ENCODE measurements at places on chromosomes 7 and 10. TPM values are rescaled to one million over a fixed set of nuclear protein-coding genes. Genes with fewer than 3 reads are reported as not detected.
A peak's percentile ranks its signal among the peaks of the same experiment; 100 is the strongest.

DNA sequence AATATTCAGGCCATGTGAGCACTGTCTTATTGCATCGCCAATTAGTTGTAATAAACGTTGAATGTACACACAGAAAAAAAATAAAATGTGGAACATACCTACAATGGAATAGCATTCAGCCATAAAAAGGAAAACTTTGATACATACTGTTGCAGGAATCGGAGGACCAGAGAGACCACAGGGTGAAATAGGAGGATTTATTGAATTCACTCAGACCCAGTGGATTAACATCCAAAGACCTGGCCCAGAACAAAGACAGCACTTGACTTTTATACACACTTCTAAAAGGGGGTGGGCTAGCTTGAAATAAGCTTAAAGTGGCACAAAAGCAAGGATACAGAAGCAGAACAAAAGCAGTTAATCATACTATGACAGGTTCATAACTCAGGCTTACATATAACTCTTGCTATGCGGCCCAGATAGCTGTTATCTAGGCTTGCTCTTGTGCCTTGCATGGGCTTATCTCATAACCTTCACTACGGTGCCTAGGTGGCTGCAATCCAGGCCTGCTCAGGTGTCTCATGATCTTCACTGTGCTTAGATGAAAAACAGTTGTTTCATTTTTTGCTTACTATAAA lies 292.2 kb upstream of the TAC1 start:
- no peaks in the 10 kb centered on the region for H3K36me3 ChIP-seq
- peak; percentile 5 for DNase-seq
- no peak overlapping the region for H3K27ac ChIP-seq
- H3K4me1 ChIP-seq, result no peaks in the 10 kb centered on the region
- no peaks in the 10 kb centered on the region for H3K27me3 ChIP-seq

- no peak overlapping the region for H3K27ac ChIP-seq
- peak; percentile 76 for DNase-seq
- H3K27me3 ChIP-seq, result no peaks in the 10 kb centered on the region
Measured at GRCh38 chr7:2567679-2568278, 9.0 kb downstream of the IQCE start.

- no peaks in the 10 kb centered on the region for H3K36me3 ChIP-seq
- DNase-seq, result no peak
- H3K4me3 ChIP-seq, result no peak overlapping the region
Measured at GRCh38 chr7:115227473-115228235, 305.8 kb downstream of the MDFIC start.

GRCh38 chr7:78017591-78018100 lies 219.1 kb downstream of the PHTF2 start:
- H3K27ac ChIP-seq, result no peak overlapping the region
- H3K27me3 ChIP-seq, result peaks cover 12% of the 10 kb centered on the region
- H3K36me3 ChIP-seq, result no peaks in the 10 kb centered on the region
- peaks cover 19% of the 10 kb centered on the region for H3K4me1 ChIP-seq
- no peak for DNase-seq
- no peak overlapping the region for H3K4me3 ChIP-seq

GRCh38 chr10:45135443-45136198 lies 134.9 kb downstream of the ZNF22 start:
- DNase-seq, result no peak
- no peak overlapping the region for H3K4me3 ChIP-seq
- H3K4me1 ChIP-seq, result no peaks in the 10 kb centered on the region
- H3K27me3 ChIP-seq, result no peaks in the 10 kb centered on the region
- no peaks in the 10 kb centered on the region for H3K36me3 ChIP-seq

- no peaks in the 10 kb centered on the region for H3K36me3 ChIP-seq
- H3K4me3 ChIP-seq, result no peak overlapping the region
- no peaks in the 10 kb centered on the region for H3K27me3 ChIP-seq
- H3K27ac ChIP-seq, result no peak overlapping the region
Measured at GRCh38 chr10:71543608-71544170, 147.0 kb downstream of the CDH23 start.

- H3K4me1 ChIP-seq, result no peaks in the 10 kb centered on the region
- no peaks in the 10 kb centered on the region for H3K36me3 ChIP-seq
- H3K27me3 ChIP-seq, result no peaks in the 10 kb centered on the region
- H3K4me3 ChIP-seq, result no peak overlapping the region
Measured at GRCh38 chr10:44742248-44742647, 168.9 kb upstream of the TMEM72 start.

GRCh38 chr7:129030440-129030839 lies 24.5 kb downstream of the TNPO3 start:
- H3K4me3 ChIP-seq, result no peak overlapping the region
- H3K4me1 ChIP-seq, result no peaks in the 10 kb centered on the region
- no peak overlapping the region for H3K27ac ChIP-seq
- no peaks in the 10 kb centered on the region for H3K27me3 ChIP-seq

DNA sequence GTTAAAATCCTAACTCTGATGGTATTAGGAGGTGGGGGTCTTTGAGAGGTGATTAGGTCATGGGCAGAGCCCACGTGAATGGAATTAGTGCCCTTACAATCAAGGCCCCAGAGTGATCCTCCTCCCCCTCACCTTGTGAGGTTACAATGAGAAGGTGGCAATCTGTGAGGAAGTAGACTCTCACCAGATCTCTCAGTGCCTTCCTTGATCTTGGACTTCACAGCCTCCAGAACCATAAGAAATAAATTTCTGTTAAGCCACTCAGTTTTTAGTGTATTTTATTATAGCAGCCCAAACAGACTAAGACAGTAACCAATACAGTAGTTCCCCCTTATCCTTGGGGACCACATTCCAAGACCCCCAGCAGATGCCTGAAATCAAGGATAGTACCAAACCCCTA lies 32.0 kb downstream of the STRA8 start:
- H3K36me3 ChIP-seq, result no peaks in the 10 kb centered on the region
- H3K27me3 ChIP-seq, result no peaks in the 10 kb centered on the region
- DNase-seq, result no peak

GRCh38 chr10:93364966-93365365 lies 117.2 kb downstream of the MYOF start:
- DNase-seq, result no peak
- H3K27ac ChIP-seq, result no peak overlapping the region

Gene SLC29A4
- total RNA-seq, result 7.3 TPM

Gene GPR26
- total RNA-seq, result not detected

Gene CALCR
- total RNA-seq, result not detected

All from neural progenitor cell (in vitro differentiated cells).